ENCODE measurements at places on chromosomes 6 and 20.

- no peak for DNase-seq
Observed at GRCh38 chr6:208364-208763, 83.9 kb upstream of the DUSP22 start.

DNA sequence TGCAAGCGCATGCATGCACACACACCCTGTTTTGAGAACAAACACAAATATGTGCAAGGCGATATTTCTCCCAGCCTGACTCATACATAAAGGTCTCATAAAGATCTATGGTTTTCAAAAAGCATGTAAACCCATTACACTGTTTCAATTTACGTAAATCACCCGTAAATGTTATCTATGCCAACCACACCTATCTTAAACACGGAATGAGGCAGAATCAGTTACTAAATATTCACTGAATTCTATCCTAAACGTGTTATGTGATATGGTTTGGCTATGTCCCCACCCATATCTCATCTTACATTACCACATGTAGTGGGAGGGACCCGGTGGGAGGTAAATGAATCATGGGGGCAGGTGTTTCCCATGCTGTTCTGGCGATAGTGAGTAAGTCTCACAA is 621.6 kb downstream of the KIF16B start:
- no peak for DNase-seq

DNA sequence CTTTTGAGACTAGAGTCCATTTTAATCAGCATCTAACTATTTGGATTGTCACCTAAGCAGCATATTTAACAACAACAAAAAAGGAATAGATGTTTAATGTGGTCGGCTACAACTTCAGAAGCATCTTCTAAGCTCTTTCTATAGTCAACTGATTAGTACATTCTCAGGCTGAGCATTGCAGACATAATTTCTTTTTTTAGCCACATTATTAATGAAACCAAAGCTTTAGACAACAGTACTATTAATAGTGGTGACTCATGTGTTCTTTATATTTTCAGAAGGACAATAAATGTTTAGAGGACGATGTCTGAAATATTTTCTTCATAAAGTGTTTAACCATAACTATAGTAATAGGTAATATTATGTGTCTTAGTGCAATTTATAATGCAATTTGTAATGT is 52.4 kb downstream of the TPD52L1 start:
- DNase-seq: no peak

DNA sequence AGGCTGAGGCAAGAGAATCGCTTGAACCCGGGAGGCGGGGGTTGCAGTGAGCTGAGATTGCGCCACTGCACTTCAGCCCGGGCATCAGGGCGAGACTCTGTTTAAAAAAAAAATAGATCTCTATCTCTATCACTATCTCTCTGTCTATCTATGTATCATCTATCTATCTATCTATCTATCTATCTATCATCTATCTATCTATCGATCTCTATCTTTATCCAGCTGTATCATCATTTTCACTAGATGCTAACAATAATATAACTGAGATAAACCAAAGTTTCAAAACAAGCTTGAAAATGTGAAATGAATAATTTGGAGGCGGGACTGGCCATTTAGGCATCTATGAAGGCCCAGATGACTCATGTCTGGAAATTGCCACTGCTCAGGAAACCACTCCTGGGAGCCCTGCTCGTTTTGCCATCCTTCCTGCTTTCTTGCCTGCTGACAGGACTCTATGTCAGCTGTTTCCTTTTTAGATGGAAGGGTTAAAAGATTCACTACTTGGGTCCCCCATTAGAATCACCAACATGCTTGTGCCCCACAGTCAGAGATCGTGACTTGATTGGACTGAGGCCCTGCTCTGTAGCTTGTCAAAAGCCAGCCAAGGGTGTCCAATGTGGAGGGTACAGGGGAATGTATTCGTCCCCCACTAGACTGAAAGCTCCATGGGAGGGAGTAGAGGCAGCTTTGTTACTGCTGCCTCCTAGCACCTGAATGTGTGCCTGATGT is 61.7 kb downstream of the UTRN start:
- no peak for DNase-seq

- DNase-seq: no peak
Observed at GRCh38 chr20:11003341-11003740, 329.5 kb upstream of the JAG1 start.
